ENCODE measurements at places on chromosomes 1 and 21.

DNA sequence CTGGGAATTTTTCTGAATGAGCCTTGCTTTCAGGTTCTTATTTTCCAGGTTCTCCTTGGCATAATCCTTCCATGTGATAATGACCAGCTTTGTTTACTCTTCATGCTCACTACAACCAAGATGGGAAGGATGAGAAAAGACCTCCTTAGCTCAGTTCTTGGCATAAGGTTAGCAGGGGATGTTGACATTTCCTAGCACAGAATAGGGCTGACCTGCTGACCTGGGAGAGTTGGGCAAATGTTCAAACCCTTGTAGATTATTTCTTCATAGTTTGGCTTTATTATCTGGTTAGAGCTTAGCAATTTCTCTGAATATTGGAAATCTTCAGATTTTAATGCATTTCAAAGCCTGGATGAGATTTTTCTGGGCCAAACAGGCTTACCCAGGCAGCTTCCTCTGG, 23.6 kb upstream of the SYT6 start:
- no peak for DNase-seq

GRCh38 chr1:66315671-66316070, 218.3 kb upstream of the SGIP1 start:
- DNase-seq = no peak

GRCh38 chr21:43634618-43635017, 24.7 kb downstream of the HSF2BP start:
- DNase-seq = no peak

DNA sequence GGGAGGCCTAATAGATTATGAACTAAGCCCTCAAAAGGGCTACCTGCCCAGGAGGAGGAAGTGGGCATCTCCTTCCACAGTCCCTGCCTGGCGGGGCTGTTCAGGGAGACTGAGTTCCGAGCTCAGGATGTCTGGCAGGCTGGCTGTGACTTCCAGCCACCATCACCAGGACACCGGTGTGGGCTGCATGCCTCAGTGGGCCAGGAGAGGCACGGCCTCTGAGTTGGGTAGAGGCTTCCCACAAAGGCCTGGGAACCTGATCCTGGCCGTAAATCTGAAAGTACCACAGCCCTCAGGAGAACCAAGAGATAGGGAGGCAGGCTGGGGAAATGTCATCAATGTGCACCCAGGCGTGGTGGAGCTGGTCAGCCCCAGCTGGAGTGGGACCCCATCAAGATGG, 29.1 kb downstream of the NTPCR start:
- no peak for DNase-seq

GRCh38 chr21:43925096-43925481, 60.1 kb downstream of the AGPAT3 start:
- no peak for DNase-seq

DNA sequence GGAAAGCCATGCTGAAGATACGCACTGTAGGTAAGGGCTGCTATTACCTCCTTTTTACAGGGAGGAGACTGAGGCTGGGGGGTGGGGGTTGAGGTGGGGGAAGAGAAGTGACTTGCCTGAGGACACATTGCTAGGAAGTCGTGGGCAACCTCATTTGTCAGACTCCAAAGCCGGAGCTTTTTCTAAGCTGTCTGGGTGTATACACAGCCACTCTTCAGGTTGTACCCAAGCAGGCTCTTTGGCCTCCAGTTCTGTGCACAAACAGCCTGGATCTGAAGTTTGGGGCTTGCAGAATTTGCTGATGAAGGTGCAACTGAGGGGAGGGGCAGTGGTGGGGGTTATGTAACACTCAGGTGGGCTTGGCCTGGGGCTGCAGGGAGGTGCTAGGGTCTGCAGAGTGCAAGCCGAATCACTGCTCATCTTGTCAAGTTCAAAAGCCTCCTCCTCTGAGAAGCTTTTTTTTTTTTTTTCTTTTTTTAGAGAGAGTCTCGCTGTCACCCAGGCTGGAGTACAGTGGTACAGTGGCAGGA, 16.9 kb downstream of the TINAGL1 start:
- DNase-seq = no peak

DNA sequence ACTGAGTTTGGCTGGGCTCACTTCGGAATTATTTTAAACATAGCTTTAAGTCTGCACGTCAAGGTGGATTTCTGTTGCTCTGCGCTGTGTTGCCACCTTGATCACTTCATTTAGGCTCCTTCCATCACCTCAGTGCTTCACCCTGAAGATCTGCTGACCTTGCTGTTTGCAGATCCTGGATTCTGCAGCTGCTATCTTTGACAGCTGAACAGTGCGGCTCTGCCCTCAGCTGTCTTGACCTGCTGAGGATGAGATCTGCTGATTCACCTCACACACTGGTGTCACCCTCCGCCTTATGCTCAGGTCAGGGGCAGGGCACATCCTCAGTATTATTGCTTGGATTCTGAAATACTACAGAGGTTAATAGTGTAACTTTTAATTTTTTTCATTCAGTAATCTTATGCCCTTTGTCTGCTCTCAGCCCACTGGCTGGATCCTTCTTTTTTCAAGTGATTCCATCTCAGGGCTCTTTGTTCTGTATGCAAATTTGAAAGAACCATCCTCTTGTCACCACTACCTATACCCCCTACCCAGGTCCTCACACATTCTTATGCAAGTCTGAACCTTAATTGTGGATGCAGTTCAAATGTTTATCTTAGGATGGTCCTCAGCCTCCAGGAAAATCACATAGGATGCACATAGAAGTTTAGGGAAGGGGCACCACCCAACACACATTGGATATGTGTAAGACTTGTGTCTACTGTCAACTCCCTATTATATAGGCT, 364.0 kb downstream of the OLFM3 start:
- DNase-seq = no peak

GRCh38 chr1:153728305-153729066, 636 bp downstream of the INTS3 start:
- peak; percentile 64 for DNase-seq

- no peak for DNase-seq
Measured at GRCh38 chr1:17355898-17356297, 16.1 kb upstream of the PADI6 start.

- DNase-seq = no peak
Measured at GRCh38 chr1:162328512-162328911, 48.1 kb downstream of the SPATA46 start.

GRCh38 chr1:147389532-147390184, 147.2 kb downstream of the CHD1L start:
- DNase-seq = peak; percentile 45

- no peak for DNase-seq
Measured at GRCh38 chr1:111699268-111699667, 39.9 kb downstream of the INKA2 start.

DNA sequence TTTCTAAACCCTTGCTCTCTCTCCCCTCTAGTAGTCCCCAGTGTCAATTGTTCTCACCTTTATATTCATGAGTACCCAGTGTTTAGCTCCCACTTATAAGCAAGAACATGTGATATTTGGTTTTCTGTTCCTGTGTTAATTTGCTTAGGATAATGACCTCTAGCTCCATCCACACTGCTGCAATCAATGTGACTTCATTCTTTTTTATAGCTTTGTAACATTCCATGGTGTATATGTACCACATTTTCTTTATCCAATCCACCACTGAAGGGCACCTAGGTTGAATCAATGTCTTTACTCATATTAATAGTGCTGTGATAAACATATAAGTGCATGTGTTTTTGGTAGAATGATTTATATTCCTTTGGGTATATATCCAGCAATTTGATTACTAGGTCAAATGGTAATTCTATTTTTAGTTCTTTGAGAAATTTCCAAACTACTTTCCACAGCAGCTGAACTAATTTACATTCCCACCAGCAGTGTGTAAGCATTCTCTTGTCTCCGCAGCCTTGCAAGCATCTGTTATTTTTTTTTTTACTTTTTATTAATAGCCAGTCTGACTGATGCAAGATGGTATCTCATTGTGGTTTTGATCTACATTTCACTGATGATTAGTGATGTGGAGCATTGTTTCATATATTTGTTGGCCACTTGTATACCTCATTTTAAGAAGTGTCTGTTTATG, 277.8 kb downstream of the LTN1 start:
- DNase-seq = peak; percentile 1

DNA sequence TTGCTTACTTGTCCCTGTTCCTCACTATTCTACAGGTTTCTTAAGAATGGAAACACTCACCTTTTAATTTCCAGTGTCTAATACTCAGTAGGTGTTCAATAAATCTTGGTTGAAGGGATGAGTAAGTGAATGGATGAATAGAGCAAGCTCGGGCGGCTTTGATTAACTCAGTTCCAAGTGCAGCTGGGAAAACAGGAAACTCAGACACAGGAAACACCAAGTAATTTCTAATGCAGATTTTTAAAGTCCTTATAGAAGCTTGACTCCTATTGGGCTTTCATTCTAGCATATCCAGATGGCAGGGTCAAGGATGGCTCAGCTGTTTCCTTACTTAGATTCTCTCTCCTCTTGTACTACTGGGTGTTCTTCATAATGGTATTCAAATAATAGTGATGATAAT, 14.0 kb downstream of the CAMK1G start:
- DNase-seq = no peak

DNA sequence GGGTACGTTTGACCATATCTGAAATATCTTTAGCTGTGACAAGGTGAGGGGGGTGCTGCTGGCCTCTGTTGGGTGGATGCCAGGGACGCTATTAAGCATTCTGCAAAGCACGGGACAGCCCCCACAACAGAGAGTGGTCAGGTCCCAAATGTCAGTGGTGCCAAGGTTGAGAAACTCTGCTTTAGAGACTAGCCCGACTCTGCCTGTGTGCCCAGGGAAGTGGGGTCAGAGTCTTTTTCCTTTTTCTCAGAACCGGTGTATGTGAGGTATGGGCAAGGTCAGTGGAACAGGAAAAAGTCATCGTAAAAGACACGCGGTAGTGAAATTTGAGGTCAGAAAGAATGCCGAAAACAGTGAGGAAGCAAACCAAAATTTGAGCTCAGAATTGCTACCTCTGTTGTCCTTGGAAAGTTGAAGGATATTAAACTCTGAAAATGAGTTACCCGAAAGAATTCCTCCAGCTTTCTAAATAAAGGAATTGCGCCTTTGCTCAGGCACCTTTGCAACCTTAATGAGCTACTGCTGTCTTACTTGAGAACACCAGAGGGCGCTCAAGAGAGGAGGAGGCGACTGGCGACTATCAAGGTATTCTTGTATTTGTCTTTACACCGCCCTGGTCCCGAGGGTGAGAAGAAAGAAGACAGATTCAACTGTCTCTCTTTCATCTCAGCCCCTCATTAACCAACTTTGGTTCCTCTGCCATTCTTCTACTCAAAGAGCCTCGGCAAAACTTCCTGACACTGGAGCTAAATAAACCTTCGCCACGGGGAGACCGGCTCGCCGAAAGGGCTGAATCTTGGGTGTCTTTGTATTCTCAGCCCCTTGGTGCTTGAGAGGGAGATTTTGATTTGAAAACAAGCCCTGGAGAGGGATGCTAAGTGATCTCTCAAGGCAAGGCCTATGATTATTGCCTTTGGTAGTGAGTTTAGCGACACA, 85.4 kb upstream of the OLIG2 start:
- DNase-seq = peak; percentile 11

DNA sequence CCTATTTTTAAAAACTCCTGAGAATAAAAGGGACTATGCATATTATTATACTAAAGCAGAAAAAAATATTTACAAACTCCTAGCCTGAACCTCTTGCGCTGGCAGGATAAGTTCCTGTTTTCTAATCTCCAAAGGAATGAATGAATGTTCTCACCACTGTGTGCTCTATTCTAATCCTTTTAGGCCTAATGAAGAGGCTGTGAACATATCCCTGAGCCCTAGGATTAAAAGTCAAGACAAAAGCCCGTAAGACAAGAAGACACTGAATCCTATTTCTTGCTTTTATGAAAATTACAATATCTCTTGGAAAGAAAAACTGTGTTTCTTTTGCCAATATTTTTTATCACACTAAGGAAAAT, 317.5 kb downstream of the HHAT start:
- no peak for DNase-seq

- no peak for DNase-seq
Measured at GRCh38 chr1:165486663-165487062, 41.7 kb upstream of the RXRG start.

DNA sequence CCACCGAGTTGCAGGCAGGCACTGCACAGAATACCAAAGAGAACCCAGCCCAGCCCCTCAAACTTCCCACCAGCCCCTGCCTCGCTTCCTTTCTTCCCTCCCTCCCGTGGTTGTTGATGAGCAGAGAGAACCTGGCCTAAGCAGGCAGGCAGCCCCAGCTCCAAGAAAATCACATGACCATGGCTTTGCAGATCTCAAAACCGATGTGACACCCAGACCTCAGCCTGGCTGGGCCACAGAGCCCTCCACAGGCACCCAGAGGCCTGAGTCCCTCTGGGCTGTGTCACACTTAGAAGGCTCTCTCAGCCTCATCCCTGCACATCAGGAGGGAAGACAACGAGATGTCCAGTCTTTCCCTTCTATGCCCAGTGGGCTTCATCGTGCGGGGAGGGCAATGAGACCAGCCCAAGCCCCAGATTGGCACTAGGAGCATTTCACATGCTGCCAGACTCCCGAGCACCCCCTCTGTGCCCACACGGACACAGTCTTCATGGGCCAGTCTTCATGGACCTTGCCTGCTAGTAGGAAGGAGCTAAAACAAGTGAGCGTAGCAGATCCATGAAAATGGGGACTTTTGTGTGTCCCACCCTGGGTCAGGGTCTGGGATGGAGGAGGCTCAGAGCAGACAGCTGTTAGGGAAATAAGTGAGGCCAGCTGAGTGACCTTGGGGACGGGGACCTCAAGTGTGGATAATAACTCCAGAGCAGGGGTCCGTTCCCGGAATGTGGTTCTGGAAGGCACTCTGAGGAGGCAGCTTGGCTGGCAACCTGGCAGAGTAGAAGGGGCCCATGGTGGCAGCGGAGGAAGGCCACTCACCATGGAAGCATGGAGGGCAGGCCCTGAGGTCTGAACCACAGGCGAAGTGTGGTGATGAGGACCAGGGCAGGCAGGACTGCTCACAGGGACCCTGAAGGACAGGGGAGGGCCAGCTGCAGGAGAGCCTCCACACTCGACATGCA, 204.4 kb upstream of the VAMP3 start:
- no peak for DNase-seq

DNA sequence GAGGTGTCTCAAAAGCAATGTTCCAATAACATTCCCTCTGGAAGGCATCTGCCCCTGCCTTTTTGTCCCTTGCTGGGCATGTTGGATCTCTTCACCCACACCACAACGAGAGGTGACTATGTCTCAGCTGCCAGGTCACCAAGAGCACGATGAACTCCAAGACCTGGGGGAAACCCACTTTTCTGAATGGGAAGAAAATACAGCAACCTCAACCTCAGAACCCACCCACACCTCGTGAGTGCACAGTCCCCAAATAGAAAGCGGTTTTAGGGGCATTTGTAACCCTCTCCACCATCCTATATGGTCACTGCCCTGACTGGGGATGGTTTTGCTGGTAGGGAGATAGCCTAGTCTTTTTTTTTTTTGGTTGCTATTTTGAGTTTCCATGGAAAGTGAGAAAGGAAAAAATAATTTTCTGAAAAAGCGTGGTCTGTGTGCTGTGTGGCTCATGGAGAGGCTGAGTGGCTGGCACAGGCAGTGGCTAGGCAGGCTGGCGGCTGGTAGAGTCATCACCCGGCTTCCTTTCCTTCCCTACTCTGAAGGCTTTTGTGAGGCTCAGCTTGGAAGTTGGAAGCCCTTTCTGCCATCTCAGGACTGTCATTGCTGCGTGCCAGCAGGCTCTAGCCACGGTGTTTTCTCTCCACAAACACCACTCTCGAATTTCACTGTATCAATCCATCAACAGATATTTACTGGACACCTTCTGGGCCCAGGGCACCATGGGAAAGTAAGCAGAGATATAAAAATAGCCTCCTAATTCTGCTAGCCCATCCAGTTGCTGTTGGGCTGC, 15.8 kb downstream of the TSPAN2 start:
- no peak for DNase-seq

GRCh38 chr1:168419736-168420135, 124.1 kb downstream of the XCL2 start:
- no peak for DNase-seq

All from kidney glomerular epithelial cell (primary cell).